CD4-positive, alpha-beta T cell treated with Interleukin-10 for 1 hour (primary cell): ENCODE measurements at places on chromosomes 7 and 10.
A peak's percentile ranks its signal among the peaks of the same experiment; 100 is the strongest.

DNA sequence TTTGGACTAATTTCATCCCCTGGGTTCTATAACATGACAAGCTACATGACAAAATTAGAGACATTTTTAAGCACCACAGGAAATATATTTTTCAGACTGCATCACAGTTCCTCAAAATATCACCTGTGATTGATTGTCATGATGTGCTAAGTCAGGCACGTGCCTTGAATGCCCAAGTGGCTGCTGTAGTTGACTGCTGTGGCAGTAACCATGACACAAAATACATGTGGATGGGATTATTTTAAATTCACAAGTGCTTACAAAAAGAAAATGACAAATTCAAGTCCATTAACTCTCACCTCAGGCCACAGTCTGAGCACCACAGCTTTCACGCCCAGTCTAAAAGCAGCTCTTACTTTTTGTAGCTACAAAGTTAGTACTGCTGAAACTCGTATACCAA lies 45.5 kb downstream of the TNPO3 start:
- DNase-seq: no peak

DNA sequence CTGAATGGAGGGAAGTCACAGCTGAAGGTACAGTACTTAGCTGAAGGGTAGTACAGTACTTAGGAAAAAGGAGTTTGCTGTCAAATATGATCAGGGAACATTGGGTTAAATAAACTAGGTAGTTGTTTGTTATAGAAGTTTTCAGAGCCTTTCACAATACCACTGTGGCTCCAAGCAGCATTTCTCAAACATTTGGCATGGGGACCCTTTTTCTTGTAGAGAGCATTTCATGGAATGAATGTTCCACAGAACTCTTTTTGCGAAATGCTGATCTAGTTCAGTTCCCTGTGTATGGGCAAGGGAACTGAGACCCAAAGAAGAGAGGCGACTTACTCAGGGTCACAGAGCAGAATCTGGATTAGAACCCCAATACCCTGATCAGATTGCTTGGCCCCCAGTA lies 31.5 kb upstream of the DDX50 start:
- no peak for DNase-seq

DNA sequence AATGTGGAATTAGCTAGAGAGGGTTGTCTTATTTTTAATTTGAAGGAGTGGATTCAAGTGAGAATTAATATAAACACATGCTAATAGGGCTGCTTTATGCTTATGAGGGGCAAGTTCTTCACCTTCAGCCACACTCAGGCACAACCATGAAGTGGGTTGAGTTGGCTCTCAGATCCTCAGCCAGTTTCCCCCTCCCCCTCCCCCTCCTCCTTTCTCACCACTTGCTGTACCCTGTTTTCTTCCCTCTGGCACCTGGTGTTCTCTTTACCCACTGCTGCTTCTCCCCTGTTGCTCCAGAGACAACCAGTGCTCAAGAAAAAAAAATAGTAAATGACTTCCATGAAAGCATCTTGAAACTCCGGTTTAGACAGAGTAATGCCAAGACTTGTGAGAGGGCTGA lies 1083.3 kb downstream of the CNTNAP2 start:
- no peak for DNase-seq

GRCh38 chr7:97506728-97507127 lies 225.2 kb upstream of the TAC1 start:
- peak; percentile 30 for DNase-seq

DNA sequence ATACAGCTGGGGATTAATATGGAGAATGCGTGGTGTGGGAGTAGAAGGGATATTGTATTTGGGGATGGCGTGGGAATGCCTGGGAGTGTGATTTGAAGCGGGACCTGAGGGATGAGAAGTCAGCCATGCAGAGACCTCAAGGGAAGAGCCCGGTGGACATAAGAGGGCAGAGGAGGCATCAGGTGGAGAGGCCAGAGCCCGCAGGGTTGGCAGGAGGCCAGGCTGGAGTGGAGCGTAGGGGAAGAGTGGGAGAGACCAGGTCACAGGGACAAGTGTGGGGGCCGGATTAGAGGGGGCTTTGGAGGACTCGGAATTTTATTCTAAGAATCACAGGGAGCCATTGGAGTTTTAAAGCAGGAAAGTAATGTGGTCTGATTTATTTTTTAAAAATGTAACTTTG lies 2.0 kb downstream of the NDUFB2 start:
- no peak for DNase-seq

- no peak for DNase-seq
Measured at GRCh38 chr7:38775506-38776175, 133.3 kb downstream of the VPS41 start.

DNA sequence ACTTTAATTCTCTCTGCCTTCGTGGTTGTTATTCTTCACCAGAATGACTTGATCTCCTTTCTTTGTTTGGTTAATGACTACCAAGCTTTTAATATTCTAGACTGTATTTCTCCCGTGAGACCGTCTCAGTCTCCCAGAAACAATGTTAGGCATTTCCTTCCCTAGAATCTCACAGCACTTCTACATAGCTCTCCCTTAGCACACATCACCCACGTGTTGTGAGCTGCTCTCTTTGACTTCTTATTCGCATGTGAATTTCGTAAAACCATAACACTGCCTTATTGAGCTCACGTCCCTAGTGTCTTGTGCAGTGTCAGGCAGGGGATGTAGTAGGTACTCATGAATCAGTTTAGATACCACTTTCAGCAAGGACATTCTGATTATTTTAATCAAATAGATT lies 57.5 kb upstream of the MGAM2 start:
- DNase-seq: no peak

DNA sequence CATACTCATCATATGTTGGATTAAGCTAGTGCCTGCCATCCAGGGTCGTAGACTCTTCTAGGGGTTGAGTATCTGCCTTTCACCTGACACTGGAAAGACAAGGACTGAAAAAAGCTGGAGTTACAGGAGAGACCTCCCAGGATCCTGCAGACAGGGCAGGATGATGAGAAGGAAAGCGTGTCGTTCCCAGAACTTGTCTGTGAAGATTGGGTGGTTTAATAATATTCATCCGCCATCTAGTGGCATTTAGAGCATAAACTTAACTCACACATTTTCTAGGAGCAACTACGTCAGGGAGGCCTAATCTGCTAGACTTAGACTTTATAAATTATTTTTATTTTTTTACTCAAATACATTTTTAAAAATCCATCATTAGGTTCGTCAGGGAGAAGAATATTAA lies 59.6 kb downstream of the ADRB1 start:
- peak; percentile 48 for DNase-seq
